ENCODE measurements at places on chromosomes 12 and 14.
A peak's percentile ranks its signal among the peaks of the same experiment; 100 is the strongest.

GRCh38 chr12:57893431-57894353 lies 47.2 kb upstream of the CTDSP2 start:
- no peak for DNase-seq

- DNase-seq, result peak; percentile 68
Observed at GRCh38 chr12:67630373-67631088, 18.0 kb upstream of the DYRK2 start.

DNA sequence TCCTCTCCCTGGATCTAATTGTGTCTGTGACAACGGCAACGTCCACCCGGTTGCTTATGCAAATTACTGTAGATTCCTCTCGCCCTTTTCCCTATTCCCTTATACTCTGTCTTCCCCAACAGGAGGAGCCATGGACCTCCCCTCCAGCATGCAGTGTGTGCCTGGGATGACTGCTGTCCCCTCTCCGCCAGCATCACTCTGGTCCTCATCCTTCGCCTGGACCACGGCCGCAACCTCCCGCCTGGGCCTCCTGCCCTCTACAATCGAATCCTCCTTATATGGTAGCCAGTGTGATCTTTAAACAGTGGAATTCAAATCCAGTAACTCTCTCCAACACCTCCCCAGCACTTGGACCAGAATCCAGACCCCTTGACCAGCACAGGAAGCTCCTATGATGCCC lies 30.6 kb upstream of the PRIMA1 start:
- no peak for DNase-seq

DNA sequence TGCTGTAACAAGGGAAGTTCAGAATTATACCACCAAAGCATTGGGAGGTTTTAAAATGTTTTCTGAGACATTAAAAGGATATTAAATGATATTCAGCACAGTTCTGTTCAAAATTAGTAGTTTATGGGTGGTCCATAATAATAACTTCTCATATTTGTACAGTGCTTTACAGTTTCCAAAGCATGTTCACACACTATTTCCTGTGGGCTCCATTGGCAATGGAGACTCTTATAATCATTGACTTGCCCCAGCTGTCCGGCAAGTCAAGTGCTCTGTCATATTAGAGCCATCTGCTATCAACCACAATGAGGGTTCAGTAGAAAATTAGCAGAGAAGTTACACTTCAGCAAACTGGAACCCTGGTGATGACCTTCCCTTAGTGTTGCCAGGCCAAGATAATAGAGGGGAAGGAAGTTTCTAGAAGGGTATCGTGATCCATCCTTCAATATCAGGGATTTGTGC lies 526.6 kb upstream of the CCDC196 start:
- no peak for DNase-seq

- DNase-seq, result no peak
Observed at GRCh38 chr12:90237841-90238240, 529.2 kb upstream of the ATP2B1 start.

DNA sequence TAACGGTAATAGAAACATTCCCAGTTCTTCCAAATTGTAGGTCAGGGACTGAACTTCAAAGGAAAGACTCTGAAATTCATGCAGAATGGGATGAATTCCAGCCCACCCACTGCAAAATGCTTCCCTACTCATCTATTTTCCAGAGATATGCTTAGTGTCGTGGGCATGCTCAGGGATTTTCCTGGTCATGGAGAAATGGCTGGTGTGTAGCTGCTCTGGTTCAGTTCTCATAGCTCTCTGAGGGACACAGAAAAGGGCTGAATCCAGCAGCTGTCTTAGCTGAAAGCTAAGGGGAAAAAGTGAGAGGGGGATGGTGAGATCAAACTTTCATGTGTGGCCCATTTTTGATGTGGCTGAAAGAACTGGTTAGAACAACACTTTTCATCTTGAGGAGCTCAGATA lies 72.9 kb upstream of the KRAS start:
- no peak for DNase-seq

DNA sequence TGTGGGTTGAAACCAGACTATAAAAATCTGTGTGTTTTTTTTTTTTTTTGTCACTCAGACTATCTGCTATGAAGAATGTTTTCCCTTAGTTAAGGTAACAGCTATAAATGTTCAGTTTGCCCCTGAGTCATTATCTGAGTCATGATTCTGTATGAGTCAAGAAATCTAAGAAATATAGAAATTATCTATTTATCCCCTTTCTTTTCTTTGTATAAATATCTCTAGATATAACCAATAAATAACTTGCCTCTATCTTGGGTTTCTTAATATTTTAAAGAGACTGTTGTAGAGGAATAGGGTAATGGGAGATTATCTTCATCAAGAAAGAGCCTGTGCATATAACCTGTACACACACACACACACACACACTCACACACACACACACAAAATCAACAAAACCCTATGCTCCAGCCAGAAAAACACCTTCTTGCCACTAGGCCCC lies 161.7 kb upstream of the EEA1 start:
- DNase-seq, result no peak

DNA sequence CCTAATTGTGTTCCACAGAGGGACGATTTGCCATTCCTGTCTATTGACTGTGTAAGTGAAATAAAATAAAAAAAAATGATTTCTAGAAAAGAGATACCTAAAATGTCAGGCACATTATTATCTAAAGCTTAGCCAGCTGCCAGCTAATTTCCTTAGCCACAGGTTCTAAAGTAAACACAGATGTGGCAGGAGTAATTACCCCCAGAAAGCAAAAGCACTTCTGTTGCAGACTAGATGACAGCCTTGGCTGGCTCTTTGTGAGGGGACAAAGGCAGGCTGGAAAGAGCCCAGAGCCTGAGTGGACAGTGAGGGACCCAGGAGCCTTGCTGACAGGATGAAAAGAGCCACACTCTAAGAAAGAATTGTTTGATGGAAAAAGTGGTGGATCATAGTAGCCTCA lies 418.1 kb downstream of the LRIG3 start:
- no peak for DNase-seq

- no peak for DNase-seq
Observed at GRCh38 chr14:28770061-28770460, 3.5 kb downstream of the FOXG1 start.

All from stimulated activated CD8-positive, alpha-beta memory T cell treated with anti-CD3 and anti-CD28 coated beads, Interleukin-4, amount 100 ng/mL, for 24 hours (primary cell).